Sigmoid colon (tissue), 7 donors: ENCODE measurements at places on chromosomes 12 and 14. TPM values are rescaled to one million over a fixed set of nuclear protein-coding genes. Genes with fewer than 3 reads are reported as not detected.
A peak's percentile ranks its signal among the peaks of the same experiment; 100 is the strongest.

RPL10L gene
- total RNA-seq: not detected

PIWIL1 gene
- total RNA-seq: not detected

IL26 gene
- not detected for total RNA-seq

- no peak overlapping the region for H3K4me3 ChIP-seq
- no peak overlapping the region for H3K27ac ChIP-seq
- no peaks in the 10 kb centered on the region for H3K36me3 ChIP-seq
- H3K4me1 ChIP-seq: no peaks in the 10 kb centered on the region
- no peaks in the 10 kb centered on the region for H3K27me3 ChIP-seq
These were observed 660.9 kb downstream of the C12orf50 start for GRCh38 chr12:87368259-87368658.

DNA sequence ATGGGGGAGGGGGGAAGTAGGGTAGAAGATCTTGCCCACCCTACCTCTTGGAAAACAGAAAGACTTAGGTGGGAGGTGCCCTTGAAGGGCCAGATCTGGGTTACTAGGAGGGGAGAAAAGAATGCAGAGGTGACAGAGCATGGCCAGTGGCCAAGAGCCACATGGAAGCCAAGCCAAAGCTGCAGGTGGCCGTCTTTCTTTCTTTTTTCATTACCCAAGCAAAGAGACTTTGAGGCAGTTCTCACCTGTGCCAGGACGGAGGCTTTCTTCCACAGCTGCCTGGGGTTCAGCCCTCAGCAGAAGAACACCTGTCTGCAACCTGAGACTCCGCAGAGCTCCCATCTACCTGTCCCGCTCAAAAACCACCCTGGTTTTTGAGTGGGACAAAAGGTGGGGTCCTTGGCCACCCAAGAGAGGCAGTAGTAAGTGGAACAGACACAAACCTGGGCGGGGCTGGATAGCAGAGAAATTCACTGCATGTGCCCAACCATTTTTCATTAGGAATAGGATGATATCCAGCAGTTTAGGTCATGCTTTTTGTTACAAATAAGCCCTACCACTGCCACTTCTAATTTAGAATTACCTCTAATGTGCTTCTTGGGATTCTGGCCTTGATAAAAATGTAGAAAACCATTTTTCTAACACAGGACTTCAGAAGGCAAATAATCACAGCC is 116.5 kb downstream of the DYRK2 start:
- H3K27me3 ChIP-seq: no peaks in the 10 kb centered on the region
- H3K27ac ChIP-seq: no peak overlapping the region
- no peak overlapping the region for H3K4me3 ChIP-seq
- H3K36me3 ChIP-seq: no peaks in the 10 kb centered on the region
- H3K4me1 ChIP-seq: no peaks in the 10 kb centered on the region

- H3K4me1 ChIP-seq: peaks cover 79% of the 10 kb centered on the region
- DNase-seq: no peak
- H3K36me3 ChIP-seq: no peaks in the 10 kb centered on the region
- H3K27me3 ChIP-seq: no peaks in the 10 kb centered on the region
- H3K27ac ChIP-seq: no peak overlapping the region
- H3K4me3 ChIP-seq: no peak overlapping the region
These were observed 4.0 kb downstream of the CPSF6 start for GRCh38 chr12:69243099-69244084.

DNA sequence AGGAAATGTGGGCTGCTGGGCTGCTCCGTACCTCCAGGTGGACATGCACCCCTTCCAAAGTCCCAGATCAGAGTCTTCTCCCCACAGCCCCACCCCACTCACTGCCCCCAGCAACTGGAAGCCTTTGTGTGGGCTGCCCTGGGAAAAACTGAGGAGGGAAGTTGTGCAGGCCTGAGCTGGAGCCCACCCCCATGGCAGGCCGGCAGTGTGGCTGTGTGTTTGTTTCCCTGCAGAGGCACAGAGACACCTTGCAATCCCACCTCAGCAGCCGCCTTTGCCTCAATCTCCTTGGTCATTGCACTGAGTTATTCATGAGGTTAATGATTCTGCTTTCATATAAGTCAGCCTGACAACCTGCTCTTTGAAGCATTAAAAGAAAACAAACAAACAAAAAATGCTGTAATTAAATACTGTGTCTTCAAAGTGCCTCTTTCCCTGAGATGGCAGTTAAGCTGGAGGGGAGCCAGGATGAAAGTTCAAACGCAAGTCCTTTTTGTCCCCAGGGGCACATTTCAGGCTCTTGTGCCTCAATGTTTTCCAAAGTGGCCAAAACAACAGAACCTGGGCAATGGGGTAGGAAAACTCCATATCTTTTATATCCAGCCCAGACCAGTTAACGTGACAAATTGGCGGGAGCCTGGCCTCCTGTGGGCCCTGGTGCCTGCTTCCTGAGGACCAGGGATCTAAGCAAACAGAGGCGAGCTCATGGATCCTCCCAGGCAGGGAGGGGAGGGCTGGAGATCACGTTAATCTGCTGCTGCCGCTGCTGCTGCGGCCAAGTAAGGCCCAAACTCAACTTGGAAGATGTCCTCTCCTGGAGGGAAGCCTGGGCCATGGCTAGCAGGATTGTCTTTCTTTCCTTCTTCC is 51.9 kb upstream of the TSPAN11 start:
- H3K4me1 ChIP-seq: no peaks in the 10 kb centered on the region
- no peaks in the 10 kb centered on the region for H3K27me3 ChIP-seq
- no peaks in the 10 kb centered on the region for H3K36me3 ChIP-seq

DNA sequence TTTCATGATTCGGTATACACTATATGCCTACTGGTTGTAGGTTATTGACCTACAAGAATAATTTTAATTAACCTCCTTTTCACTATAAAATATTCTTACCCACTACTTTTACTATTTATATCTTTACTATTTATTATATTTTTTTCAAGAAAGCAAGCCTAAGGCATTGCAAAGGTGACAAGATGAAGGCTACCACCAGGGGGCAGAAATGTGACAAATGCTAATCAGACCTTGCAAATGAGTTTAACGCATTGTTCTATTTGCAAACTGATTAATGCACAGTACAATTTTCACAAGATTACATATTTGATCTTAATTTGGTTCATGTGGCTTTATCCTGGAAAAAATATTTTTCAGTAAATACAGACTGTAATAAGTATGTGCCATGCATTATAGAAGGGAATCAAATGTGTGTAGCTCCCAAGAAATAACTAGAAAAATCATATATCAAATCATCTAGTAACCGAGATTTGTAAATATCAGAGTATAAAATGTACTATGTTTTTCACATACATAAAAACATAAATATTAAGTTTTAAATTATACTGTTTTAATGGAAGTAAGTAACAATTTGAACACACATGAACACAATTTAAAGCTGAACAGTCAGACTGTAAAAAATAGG is 107.0 kb downstream of the ADAMTS20 start:
- no peak overlapping the region for H3K4me3 ChIP-seq
- H3K27me3 ChIP-seq: no peaks in the 10 kb centered on the region
- H3K4me1 ChIP-seq: no peaks in the 10 kb centered on the region
- H3K27ac ChIP-seq: no peak overlapping the region
- no peaks in the 10 kb centered on the region for H3K36me3 ChIP-seq
- DNase-seq: no peak

DNA sequence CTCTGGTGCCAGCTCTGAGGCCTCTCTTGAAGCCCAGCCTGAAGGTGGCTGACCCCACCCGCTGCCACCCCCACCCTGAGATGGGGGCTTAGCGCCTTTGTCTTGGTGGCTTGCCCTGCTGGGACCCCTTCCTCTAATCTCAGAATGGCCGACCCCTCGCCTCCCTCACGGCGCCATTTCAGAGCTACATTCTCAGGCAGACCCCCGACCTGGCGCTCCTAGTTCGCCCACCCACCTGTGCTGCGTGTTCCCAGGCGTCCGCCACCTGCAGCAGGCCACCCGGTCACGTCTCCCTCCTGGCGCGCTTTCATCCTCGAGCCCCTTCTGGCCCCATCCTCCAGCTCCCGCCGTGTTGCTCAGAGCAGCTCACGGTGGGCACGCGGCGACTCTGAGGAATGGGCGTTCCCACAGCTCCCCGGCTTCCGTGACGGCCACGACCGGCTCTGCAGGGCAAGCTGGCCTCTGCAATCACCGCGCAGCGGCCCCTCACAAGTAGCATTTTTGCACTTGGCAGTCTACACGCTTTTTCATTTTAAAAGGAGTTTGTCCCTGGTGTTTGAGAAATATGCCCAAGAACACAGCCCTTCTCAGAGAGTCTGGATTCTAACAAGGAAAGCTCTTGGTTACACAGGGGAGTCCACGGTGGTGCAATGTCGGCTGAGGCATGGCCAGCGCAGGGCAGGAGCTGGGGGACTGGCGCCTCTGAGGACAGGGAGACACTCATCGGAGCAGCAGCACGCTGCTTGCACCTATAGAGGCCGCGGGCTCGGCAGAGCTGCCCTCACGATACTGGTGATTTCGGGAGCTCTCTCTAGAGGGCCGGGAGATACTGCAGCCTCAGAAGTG is 105.7 kb upstream of the C14orf180 start:
- H3K27ac ChIP-seq: no peak overlapping the region
- no peaks in the 10 kb centered on the region for H3K4me1 ChIP-seq
- no peak overlapping the region for H3K4me3 ChIP-seq
- no peaks in the 10 kb centered on the region for H3K36me3 ChIP-seq
- H3K27me3 ChIP-seq: no peaks in the 10 kb centered on the region

DNA sequence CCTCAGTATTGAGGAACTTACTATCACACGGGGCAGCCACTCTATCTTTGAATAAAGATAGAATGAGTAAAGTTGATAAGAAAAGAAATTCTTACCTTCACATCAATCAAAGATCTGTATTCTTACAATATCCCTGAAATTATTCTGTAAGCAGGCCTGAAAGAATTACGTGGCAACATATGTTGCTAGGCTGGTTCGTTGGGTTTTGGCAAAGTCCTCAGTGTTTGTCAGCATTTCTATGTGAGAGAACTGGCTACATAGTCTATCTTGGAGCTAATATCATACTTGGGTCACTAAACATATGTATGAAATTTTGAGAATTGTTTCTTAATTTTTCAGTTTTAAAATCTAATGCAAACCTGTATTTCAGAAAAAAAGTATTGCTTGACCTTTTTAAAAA is 412.2 kb upstream of the GARIN6 start:
- H3K27ac ChIP-seq: no peak overlapping the region
- H3K4me3 ChIP-seq: no peak overlapping the region
- H3K4me1 ChIP-seq: no peaks in the 10 kb centered on the region
- H3K36me3 ChIP-seq: no peaks in the 10 kb centered on the region
- H3K27me3 ChIP-seq: no peaks in the 10 kb centered on the region

- peak overlapping the region; percentile 97 for H3K27ac ChIP-seq
- H3K4me1 ChIP-seq: peaks cover 67% of the 10 kb centered on the region
These were observed 13.8 kb upstream of the SLC38A2 start for GRCh38 chr12:46386360-46386867.

GRCh38 chr14:41482861-41483260 is 123.8 kb upstream of the LRFN5 start:
- H3K4me1 ChIP-seq: no peaks in the 10 kb centered on the region
- H3K4me3 ChIP-seq: no peak overlapping the region
- DNase-seq: no peak

DNA sequence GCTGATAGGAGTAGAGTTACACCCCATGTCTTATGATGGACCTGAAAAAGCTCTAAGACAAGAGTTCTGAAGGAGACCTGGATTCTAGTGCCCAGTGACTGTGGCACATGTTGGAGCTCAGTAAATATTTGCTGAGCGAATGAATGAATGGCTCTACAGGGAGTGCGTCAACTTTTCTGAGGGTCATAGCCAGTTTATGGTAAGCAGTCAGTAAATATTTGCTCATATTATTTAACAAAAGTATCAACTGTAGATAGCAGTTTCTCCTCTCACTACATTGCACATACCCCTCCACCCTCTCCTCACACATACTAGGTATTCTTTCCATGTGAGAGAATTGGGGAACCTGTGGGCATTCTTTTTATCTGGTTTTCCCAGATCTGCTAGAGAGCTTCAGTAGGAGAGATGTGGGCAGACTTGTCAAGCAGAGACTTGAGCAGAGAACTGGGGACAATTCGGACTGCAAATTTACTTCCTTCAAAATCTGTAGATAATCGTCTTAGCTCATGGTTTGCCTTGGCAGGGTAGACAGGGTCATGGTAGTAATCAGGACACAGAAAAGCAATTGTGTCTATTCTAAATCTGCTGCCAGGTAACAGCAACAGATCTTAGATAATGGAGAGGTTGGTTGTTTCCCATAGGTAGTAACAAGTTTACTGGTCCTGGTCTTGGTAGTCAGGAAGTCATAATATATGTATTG is 5.7 kb downstream of the SLC4A8 start:
- no peak overlapping the region for H3K4me3 ChIP-seq
- no peaks in the 10 kb centered on the region for H3K4me1 ChIP-seq

- no peak overlapping the region for H3K4me3 ChIP-seq
- DNase-seq: no peak
- H3K36me3 ChIP-seq: no peaks in the 10 kb centered on the region
- H3K27ac ChIP-seq: no peak overlapping the region
- H3K27me3 ChIP-seq: no peaks in the 10 kb centered on the region
These were observed 20.9 kb upstream of the IFNG-AS1 start for GRCh38 chr12:67968321-67968720.

GRCh38 chr12:125221602-125222001 is 156.4 kb downstream of the AACS start:
- H3K4me3 ChIP-seq: no peak overlapping the region
- no peaks in the 10 kb centered on the region for H3K4me1 ChIP-seq
- no peaks in the 10 kb centered on the region for H3K27me3 ChIP-seq
- no peak for DNase-seq
- H3K36me3 ChIP-seq: no peaks in the 10 kb centered on the region

DNA sequence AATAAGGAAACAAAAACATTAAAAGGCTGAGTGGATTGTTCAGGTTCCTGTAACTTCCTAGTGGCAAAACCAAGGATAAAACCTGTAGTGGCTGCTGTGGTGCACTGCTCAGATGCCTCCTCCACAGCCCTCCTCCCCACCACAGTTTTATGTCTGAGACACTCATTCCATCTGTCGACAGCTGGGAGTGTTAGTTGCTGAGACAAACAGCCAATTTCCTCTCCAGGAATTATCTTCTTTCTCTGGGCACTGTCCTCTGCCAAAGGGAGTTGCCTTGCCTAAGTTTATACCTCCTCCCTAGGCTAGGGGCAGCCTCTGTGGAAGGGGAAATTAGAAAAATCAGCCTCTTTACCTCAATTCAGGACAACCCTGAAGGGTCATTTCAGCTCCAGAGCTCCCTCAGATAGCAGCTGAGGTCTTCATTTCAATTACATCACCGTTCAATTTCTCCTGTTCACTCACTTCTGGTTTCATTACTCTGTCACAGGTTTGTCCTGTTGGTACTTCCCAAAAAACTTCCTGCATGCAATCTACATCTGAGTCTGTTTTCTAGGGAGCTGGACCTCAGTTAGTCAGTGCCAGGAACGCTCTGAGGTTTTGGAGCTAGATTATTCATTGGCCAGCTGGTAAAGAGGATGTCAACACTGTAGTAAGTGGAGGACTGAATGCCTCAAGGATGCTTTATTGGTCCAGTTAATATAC is 74.9 kb upstream of the ATP2B1 start:
- no peaks in the 10 kb centered on the region for H3K36me3 ChIP-seq
- H3K27me3 ChIP-seq: no peaks in the 10 kb centered on the region
- H3K27ac ChIP-seq: peak overlapping the region; percentile 45
- H3K4me1 ChIP-seq: peaks cover 11% of the 10 kb centered on the region
- H3K4me3 ChIP-seq: no peak overlapping the region

GRCh38 chr14:98758440-98758839 is 513.6 kb downstream of the BCL11B start:
- H3K4me3 ChIP-seq: no peak overlapping the region
- no peak overlapping the region for H3K27ac ChIP-seq
- H3K27me3 ChIP-seq: no peaks in the 10 kb centered on the region
- no peak for DNase-seq
- no peaks in the 10 kb centered on the region for H3K36me3 ChIP-seq

- H3K27me3 ChIP-seq: no peaks in the 10 kb centered on the region
- peaks cover 6% of the 10 kb centered on the region for H3K4me1 ChIP-seq
- H3K36me3 ChIP-seq: peaks cover 15% of the 10 kb centered on the region
- H3K4me3 ChIP-seq: no peak overlapping the region
- DNase-seq: no peak
These were observed 9.4 kb downstream of the WASHC3 start for GRCh38 chr12:102052192-102053061.
